ENCODE measurements at places on chromosomes 11 and 22.

GRCh38 chr22:29706486-29706885 is 13.3 kb upstream of the CABP7 start:
- DNase-seq, result no peak

DNA sequence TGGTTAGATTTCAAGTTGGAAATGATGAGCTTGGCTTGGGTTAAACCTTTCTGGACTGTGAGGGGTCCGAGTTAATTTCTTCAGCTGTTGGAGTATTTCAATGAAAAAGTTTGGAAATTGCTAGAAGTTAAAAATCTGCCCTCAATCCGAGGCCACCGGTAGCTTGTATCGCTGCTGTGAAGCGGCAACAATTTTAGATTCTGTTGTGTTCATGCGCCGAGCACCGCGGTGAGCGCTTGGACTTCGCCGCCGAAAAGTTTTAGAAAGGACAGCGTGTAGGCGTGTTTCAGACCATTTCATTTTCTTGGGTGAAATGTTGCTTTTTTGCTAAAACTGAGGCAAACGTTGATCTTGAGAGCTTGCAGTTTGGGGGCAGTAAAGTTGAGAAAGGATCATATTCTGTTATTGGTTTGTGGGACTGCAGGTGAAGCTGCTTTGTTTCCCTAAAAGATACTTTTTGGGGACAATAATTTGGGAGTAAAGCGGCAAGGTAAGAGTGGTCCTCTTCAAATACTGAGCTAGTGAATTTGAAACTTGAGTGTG is 928 bp downstream of the FBXO7 start:
- DNase-seq, result no peak

GRCh38 chr11:119445850-119446249 is 22.9 kb upstream of the THY1 start:
- no peak for DNase-seq

DNA sequence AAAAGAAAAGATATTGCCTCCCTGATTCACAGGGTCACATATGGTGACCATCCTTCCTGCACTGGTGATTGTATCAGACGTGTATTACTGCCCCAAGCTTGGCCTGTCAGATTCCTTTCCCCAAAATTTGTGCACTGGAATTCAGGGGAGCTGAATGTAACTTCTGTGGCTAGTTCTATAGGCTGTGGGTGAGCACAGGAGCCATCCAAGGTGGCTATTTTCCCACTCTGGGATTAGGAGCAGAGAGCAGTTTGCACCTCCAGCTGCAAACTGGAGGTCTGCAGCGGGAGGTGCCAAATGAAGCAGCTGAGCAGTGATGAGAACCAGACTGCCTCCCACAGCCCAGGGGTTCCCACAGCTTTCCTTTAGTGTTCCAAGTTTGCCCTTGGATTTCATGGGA is 124.2 kb upstream of the PITPNB start:
- DNase-seq, result no peak

GRCh38 chr11:67351275-67352005 is 1.9 kb downstream of the POLD4 start:
- DNase-seq, result peak; percentile 40

- DNase-seq, result no peak
These were observed 56.9 kb downstream of the PANX1 start for GRCh38 chr11:94185416-94186084.

GRCh38 chr22:49632199-49633009 is 195.3 kb downstream of the BRD1 start:
- DNase-seq, result no peak

DNA sequence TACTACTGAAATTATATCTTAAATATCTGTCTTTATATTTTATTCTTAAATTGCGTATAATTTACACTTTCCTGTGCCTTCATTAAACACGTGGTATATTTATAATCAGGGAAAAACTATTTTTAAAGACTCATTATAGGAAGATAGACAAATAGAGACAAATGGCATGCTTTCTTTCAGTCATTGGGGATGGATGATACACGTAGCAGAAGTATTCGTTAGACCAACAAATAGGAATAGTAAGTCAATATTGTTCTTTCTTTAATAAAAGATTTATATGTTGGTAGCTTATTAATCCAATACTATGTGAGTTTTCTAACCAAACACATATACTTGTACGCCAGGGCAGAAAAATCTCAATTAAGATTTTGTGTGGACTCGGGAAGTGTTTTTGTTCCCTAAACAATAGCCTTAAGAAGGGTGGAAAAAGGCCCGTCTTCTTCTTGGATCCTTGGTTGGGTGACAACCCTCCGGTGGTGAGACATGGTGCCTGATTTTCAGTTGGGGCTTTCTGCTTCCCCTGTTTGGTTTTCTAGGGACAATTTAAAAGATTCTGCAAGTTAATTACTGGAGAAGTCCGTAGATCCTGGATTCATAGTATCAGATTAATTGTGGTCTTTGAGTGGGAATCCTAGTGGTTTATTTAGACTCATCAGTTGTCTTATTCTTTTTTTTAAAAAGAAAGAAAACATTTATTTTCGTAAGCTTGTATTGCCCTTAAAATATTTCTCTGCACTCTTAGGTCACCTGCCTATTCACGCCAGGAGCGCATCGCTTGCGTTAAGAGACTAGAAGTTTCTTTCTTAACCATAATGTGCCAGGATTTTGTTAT is 83.5 kb upstream of the WNT7B start:
- no peak for DNase-seq
